Left cardiac atrium (tissue), 4 donors: ENCODE measurements at places on chromosomes 3 and 15.

- no peak for DNase-seq
These were observed 115.1 kb downstream of the TAFA4 start for GRCh38 chr3:68817243-68817642.

DNA sequence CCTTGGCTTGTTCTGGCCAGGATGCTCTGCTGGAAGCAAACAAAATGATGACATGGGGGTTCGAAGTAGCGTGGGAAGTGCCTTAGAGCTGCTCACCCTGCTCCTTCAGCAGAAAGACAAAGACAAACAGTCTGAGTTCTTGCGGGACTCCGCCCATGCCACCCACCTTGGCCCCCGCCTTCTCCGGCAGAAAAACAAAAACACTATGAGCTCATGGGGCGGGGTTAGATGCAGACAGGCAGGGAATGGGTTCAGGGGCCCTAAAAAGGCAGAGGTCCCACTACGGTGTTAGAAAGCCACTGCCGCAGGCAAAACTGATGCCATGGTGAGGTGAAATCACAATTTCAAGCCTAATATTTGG is 9.7 kb upstream of the NCKIPSD start:
- peak; percentile 74 for DNase-seq

- no peak for DNase-seq
These were observed 242.2 kb upstream of the AZI2 start for GRCh38 chr3:28590860-28591259.

DNA sequence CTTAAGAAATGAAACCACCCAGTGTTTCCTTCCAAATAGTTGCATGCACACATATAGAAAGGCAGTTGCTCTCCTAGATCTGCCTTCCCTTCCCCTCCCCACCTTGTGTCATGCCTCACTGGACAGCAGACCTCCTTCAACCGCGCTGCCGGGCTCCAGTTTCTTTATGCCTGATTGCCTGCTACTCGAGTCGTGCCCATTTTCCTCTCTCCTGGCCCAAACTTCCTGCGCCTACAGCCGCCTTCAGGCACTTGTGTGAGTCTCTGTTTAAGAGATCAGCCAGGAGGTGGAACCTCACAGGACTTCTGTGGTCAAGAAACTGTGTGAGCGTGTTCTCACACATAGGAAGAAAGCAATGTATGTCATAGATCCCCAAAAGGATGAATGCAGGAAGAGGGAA is 8.8 kb upstream of the FAM107A start:
- DNase-seq, result no peak

- DNase-seq, result peak; percentile 34
These were observed 547.8 kb upstream of the TBL1XR1 start for GRCh38 chr3:177744873-177745606.

DNA sequence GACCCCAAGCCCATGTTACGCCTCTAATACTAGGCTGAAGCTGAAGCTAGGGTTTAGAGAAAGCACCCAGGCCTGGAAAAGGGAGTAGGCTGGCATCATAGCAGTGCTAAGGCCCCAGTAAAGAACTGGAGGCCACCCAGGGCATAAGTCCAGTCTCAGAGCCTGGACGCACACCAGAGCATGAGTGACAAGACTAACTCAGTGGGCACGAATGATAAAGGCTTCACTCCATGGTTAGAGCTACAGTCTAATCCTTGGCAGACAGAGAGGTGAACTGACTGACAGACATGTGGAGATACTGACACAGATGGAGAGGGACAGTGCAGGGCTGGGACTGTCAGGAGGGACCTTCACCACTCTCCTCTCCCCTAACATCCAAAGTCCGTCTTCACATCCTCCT is 139.8 kb downstream of the KCNMB2 start:
- DNase-seq, result no peak

DNA sequence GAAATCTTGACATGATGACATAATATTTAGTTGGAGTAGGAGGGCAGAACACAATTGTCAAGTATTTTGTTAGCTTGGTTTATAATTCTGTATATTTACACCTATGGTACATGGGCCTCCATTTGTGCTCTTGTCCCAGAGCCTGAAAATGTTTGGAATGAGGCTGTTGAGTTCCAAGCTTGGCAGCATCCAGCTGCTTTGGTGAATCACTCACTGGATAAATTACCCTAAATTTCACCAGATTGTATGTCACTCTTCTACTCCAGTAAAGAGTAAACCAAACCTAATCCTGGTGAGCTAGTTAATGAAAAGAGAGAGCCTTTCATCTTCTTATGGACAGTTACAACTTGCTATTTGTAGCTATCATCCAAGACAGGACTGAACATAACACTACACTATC is 928.7 kb downstream of the DIPK2A start:
- DNase-seq, result no peak

GRCh38 chr15:85000189-85000864 is 18.7 kb downstream of the PDE8A start:
- no peak for DNase-seq
